Skin of body (tissue), 3 donors: ENCODE measurements at places on chromosomes 3 and 15.

DNA sequence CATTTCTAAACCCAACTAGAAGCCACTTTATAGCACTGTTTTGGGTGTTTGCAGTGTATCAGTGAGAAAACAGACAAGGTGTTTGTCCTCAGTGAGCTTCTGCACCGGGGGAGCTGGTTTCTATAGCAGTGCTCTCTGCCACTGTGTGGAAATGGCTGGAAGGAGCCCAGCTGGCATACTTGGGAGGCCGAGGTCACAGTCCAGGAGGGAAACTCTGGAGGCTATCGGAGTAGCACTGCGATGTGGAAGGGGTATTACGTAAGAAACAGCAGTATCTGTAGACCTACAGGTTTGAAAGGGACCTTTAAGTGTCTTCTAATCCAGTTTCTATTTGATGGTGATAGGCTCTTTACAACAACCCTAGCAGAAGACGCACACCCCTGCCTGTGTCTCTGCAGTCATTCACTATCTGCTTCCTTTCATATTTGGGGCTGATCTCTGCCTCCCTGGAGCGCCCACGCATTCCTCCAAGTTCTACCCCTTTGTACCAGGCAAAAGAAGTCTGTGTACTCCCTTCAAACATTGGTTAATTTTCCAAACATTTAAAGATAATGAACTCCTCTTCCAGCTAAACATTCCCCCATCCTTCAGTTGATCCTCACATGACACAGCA is 87.4 kb upstream of the ADAMTS17 start:
- no peak for DNase-seq

DNA sequence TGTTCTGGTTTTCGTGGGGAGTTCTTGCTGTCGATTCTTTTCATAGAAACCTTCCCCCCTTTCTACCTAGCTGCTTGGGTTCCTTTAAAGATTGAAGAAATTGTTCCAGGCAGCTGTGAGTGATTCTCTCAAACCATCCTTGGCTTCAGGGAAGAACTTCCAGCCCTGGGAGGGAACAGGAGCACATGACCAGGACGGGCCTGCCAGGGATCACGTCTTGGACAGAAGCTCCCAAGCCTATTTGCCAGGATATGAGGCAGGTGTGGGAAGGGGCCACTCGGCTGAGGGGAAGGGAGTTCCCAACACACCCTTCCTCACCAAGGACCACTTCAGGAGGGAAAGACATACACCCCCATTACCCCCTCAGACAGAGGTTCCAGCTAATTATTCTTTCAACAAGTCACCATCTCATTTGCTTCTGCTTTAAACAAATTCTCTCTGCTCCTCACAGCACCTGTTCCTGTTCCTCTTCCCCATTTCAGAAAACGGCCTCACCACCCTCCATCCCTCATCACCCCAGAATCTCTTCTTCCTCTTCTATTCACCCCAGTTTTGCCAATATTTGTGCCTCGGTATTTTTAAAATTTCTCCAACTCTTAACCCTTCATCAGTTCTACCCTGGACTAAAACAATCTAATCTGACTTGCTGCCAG is 62.5 kb downstream of the WHAMM start:
- no peak for DNase-seq

- DNase-seq: no peak
Measured at GRCh38 chr3:111548092-111548491, 6.1 kb downstream of the CD96 start.

DNA sequence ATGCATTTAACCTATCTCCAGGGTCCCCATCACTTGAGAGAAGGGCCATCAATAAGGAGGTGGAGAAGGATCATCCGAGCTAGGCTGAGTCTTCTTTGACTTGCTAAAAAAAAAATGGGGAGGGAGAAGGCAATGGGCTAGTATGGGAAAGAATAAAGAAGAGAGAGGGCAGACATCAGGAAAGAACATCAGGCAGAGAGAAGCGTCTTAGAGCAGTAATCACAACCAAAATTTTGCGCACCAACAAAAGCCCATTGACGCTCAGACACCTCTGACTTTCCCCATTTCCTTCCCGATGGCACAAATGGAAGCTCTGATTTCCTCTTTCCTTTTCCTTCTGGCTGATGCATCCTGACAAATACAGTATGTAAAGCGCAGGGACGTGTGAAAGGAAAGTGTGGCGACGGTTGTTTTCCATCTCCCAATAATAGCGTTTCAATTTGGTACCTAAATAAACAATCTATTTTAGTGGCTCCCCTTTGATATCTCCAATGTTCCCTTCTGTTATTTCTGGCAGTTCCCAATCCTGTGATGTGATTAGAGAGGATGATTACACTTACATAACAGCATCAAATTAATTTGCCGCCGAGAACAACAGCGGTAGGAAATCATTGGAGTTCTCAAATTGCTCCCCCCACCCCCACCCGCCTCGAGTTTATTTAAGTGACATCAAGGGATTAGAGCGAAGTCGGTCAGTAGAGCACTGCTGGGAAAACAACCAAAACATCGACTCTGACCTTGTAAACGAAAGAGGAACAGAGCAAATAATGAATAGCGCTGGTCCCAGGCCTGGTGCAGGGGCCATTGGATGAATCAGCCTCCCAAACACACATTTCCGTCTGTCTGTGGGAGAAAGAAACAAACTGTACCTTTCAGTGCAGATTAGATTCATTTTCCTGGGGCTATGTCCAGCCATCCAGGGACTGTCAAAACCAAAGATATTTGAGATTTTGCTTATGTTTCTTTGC is 273.3 kb upstream of the ICE2 start:
- DNase-seq: no peak

GRCh38 chr3:10935028-10935427 is 57.5 kb upstream of the SLC6A1 start:
- DNase-seq: no peak

GRCh38 chr15:61748529-61748928 is 311.7 kb downstream of the VPS13C start:
- DNase-seq: no peak
